ENCODE measurements at places on chromosomes 13 and 19. TPM values are rescaled to one million over a fixed set of nuclear protein-coding genes. Genes with fewer than 3 reads are reported as not detected.

The CBLC gene
- total RNA-seq, result not detected

The GRIK5 gene
- 0.50 TPM for total RNA-seq

The ZNF880 gene
- total RNA-seq, result 0.36 TPM

The CRB3 gene
- 6.0 TPM for total RNA-seq

The ARRDC2 gene
- total RNA-seq, result 26.8 TPM
